Epithelial cell of esophagus (primary cell): ENCODE measurements at places on chromosomes 3 and 15.
A peak's percentile ranks its signal among the peaks of the same experiment; 100 is the strongest.

GRCh38 chr3:172904711-172905373, 154.3 kb downstream of the ECT2 start:
- no peak for DNase-seq

DNA sequence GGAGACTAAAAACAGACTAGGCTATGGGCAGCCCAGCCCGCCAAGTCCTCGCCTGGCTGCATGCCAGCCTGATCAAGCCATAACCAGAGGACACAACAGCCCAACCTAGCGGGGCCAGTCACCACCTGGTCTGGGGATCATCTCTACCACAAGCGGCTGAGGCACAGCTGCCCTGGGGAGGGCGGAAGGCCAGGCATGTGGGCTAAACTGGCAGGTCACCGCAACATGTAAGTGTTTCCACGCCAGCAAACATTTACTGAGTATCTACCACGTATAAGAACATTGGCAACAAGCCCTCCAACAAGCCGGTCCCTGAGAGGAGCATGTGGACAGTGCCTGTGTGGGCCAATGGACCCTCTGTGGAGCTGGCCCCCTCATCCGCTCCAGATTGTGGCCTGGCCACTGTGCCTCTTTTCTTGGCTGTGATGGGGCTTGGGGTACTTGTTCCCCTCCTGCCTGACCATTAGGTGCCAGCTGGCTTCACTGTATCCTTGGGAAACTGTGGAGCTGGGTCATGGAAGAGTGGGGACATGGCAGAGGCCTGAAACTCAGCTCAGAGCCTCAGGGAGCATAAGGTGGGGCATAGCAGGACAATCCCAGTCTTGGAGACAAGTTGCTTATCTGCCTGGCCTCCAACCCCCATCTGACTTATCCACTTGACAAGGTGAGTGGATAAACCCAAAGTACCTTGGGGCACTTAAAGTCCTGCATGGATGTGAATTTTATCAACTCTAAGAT, 9.0 kb downstream of the UBXN7 start:
- no peak for DNase-seq

DNA sequence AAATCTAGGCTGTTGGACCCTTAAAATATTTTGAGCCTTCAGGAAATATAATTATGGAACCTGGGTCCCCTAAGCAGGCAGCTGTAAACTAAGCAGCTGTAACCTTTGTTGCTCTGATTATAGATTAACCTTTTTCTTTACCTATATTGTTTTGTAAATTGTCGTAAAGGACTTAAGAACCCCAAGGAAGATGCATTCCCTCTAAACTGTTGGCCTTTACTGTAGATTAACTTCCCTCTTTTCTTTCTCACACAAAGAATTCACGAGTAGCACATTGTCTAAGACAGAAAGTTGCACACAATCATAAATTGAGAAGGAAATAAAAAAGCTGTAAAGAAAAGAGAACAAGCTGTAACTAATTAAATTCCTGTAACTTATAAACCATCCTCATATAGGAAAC, 877.3 kb downstream of the ROBO2 start:
- DNase-seq: no peak

DNA sequence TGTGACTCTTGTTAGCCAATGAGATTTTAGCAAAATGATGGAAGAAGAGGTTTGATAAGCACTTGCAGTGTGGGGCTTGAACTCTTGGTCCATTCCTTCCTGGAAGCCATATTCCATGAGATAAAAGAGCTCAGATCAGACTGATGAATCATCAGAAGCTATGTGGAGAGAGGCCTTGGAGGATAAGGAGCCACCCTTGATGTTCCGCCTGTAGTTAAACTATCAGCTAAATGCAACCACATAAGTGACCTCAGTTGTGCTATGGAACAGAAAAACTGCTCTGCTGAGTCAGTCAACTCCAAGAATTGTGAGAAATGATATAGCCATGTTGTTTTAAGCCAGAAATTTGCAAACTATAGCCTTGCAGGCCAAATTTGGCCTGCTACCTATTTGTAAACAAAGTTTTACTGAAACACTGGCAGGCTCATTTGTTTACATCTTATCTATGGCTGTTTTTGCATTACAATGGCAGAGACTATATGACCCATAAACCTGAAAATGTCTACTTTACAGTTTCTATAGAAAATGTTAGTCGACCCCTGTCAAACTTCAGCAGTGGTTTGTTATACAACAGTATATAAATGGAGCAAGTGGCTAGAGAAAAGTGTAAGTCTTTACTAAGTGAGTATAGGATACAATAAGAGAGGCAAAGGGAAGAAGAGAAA, 27.6 kb upstream of the GAP43 start:
- DNase-seq: no peak

DNA sequence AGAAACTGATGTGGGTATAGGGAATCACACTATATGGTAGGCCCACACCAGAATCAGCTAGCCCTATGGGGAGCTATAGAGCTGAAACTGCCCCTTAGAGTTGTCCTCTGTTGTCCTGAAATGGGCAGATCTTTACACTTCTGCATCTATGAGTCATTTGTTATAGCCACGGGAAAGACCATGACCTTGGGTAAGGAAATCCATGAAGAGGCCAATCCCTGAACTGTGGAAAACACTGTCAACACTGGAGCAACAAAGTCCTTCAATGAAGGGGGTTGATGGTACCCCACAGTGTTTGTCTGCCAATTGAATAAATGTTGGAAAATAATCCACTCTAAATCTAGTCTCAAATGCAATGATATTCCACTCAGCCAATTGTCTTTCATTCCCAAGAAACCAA, 5.2 kb upstream of the CD200R1 start:
- DNase-seq: no peak

DNA sequence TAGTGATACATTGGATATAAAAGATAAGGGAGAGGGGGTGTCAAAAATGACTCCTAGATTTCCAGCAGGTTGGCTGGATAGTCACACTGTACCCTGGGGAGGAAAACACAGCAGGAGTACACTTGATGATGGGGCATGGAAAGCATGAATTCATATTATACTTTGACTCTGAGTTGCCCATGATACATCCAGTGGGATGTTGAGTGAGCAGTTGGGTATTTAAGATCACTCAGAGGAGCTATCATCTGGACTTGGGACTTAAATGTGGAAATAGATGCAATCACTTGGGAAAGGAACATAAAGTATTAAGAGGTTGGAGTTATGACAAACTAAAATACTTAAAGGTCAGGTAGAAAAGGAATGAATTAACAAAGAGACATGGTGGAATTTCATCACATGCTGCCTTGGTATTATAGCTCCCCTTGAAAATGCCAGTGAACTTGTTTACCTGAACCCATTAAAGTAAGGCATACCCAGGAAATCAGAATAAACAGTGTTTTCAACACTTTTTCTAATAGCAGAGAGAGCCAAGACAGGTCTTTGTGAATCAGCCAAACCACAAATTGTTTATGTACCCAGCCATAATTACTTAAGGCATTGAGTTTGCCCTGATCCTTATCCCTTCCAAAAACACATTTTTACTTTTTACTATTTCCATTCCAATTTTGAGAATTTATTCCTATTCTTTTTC, 49.9 kb upstream of the ABI3BP start:
- DNase-seq: peak; percentile 31

GRCh38 chr3:197734667-197735318, 1.9 kb downstream of the RUBCN start:
- DNase-seq: no peak

DNA sequence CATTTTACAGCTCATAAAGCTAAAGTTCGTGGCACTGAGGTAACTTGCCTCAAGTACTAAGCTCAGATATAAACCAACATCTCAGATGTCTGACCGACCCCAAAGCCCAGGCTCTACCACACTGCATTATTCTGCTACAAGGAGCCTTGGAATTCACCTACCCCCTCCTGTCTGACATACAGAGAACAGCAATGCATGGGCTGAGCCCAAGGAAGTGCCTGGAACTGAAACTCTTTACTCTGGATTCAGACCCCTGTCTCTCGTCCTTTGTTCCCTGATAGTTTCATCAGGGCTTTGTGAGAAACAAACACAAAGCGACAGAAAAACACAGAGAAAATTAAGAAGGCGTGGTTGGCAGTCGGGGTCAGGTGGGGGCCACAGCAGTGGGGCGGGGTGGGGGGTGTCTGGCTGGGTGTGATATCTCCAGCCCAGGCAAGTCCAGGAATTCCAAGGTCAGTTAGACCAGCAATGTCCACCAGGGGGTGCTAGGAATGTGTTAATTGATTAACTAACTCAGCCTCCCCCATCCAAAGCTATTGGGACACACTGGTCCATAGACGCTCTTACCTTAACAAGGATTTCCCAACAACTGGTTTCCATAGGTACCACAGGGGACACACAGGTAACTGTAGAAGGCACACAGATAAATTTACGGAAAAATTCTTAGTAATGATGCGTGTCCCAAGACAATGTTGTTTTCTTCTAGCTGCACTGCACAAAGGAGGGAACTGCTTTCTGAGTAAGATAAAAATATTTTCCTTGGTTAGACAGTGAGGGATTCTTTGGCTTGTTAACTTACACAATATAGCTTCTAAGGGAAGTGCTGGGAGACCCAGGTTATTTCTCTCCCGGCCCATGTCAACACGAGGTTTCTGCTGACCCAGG, 18.8 kb upstream of the SSUH2 start:
- DNase-seq: peak; percentile 81

GRCh38 chr3:39446444-39446843, 21.0 kb upstream of the MOBP start:
- DNase-seq: no peak

DNA sequence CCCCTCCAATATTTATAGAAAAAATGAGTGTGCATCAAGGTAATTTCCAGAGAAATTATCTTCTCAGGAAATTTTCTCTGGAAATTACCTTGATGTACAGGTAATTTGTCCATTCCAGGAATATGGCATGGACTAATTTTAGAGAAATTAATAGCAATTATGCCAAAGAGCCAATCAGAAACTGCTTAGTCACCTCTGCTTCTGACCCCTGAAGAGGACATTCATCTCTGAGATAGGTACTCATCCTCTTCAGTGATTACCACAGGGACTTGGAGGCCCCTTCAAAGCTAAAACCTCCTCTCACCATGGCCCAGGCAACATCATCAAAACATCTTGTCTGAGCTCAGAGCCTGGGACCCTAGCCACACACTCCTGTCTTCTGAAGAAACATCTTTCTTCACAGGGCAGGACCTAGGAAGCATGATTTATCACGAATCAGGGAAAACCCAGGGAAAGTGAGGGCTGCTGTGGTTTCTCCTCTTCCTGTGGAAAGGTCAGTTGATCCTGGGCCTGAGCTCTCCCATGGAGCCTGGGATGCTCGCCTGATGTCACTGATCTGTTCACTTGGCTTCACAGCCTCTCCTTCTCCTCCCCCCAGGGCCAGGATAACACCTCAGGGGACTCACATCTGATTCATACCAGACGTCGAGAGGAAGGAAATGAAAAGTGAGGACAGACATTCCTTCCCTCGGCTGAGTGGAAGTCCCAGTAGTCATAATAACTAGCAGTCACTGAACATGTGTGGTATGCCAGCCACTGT, 210.5 kb downstream of the DTWD1 start:
- DNase-seq: peak; percentile 74

DNA sequence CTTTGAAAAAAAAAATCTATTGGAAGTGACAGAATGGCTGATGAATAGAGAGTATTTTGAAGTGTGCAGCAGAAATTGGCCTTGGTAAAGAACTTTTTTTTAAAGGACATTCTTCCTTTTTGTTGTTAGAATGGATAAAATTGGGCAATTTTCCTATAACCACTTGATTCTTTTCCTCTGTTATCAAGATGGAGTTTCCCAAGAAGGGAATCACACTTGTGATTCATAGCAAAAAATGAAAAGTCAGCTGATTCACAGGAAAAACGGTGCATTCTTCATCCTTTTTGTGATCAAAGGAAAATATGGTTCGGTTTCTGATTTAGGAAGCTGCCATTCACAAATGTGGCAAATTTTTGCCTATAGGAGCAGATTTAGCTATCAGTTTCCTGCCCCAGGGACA, 486.8 kb downstream of the GBE1 start:
- DNase-seq: no peak

DNA sequence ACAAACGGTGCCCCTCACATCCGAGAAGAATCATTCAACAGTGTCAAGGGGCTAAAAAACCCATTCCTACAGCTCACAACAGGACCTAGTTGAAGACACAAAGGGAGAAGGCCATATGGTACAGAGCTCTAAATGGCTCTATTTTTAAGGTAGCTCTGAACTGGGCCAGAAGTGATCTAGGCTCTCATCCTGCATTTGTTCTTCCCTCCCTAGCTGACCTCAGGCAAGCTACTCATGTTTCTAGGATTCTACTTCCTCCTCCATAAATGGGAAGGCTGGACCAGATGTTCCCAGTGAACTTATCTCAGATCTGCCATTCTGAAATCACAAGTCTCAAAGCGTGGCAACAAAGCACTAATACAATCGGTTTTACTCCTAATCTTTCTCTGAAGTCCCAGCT, 62.3 kb downstream of the CPNE4 start:
- no peak for DNase-seq

DNA sequence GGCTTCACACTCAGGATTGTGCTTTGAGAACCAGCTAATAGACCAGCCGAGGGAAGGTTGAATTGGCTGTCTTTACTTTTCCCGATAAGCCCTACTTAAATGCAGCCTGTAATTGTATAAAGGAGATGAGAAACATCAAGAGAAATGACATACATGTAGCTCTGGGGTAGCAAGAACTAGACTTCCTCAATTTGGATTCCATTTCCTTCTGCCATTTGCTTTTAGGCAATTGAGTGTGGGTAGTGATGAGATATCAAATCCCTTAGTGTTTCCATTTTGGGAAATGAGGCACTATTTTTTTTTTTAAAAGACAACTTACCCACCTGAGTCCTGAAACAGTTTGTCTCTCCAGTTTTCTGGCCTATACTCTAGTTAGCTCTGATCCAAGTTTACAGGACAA, 2.2 kb downstream of the INAFM2 start:
- DNase-seq: no peak

- peak; percentile 31 for DNase-seq
These were observed 1.9 kb downstream of the CBLB start for GRCh38 chr3:105866656-105867653.

- DNase-seq: peak; percentile 55
These were observed 53.6 kb downstream of the RHCG start for GRCh38 chr15:89442671-89443307.

DNA sequence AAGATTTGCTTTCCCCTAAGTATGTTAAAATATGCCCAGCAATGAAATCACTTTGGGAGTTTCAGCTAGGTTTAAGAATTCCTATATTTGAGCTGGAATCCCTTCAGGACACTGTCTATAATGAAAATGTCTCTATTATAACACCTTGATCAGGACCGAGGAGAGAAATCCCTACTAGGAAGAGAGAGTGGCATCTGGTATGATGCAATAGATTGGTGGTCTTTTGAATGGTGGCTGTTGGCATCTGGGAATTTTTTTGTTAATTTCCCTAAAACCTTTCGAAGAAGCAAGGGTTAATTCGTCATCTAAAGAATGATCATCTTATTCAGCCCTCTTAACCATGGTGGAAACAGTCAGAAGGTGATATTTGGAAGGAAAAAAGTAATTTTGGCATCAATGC, 43.0 kb downstream of the TIGIT start:
- no peak for DNase-seq

GRCh38 chr3:16407366-16407765, 106.1 kb downstream of the RFTN1 start:
- no peak for DNase-seq

- DNase-seq: no peak
These were observed 54.0 kb downstream of the DAPK2 start for GRCh38 chr15:63992300-63992699.
